H9 (cell line): ENCODE measurements at places on chromosomes 6 and 20. TPM values are rescaled to one million over a fixed set of nuclear protein-coding genes. Genes with fewer than 3 reads are reported as not detected.
A peak's percentile ranks its signal among the peaks of the same experiment; 100 is the strongest.

Gene SCRT2
- not detected in 2 replicates for total RNA-seq

DNA sequence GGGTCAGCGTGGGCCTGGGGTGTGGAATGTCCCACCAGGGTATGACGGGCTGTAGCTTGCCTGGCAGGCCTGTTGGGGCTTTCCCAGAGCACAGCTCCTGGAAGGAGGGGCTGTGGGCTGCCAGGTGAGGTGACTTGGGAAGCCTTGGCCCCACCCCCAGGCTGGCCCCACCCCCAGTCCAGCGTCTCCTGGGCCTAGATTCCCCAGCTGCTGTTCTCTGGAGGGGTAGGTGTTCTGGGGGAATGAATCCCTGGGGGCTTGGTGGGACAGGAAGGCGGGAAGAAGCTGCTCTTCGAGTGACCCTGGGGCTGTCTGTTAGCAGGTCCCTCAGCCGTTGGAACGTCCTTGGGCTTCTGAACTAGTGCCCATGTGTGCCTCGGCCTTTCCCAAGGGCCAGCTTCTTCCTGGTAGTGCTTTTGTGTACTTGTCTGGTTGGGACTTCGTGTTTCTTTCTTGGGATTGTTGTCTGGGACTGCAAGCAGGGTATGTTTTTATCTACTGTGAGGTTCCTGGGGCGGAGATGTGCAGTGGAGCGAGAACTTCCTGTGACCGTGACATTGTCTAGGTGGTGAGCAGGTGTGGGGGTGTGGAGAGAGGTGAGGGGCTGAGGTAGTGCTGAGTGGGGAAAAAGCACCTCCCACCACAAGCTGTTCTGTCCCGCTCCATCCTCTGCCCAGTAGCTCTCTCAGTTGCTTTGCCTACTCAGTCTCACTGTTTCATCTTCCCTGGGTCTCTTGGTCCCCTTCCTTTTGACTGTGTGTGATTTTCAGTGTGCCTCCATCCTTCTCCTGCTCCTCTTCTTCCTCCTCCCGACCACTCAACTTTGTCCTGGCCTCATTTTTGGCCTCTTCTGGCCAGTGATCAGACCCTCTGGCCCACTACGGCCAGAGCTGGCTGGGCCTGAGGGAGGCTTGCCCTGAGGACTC, 1.3 kb upstream of the DDR1 start:
- DNase-seq = peak; percentile 94
- H3K36me3 ChIP-seq = peaks cover 15% of the 10 kb centered on the region
- no peaks in the 10 kb centered on the region for H3K27me3 ChIP-seq
- H3K27ac ChIP-seq = no peak overlapping the region

Gene SNAP25
- 0.13 and 0.35 TPM in 2 replicates for total RNA-seq

DNA sequence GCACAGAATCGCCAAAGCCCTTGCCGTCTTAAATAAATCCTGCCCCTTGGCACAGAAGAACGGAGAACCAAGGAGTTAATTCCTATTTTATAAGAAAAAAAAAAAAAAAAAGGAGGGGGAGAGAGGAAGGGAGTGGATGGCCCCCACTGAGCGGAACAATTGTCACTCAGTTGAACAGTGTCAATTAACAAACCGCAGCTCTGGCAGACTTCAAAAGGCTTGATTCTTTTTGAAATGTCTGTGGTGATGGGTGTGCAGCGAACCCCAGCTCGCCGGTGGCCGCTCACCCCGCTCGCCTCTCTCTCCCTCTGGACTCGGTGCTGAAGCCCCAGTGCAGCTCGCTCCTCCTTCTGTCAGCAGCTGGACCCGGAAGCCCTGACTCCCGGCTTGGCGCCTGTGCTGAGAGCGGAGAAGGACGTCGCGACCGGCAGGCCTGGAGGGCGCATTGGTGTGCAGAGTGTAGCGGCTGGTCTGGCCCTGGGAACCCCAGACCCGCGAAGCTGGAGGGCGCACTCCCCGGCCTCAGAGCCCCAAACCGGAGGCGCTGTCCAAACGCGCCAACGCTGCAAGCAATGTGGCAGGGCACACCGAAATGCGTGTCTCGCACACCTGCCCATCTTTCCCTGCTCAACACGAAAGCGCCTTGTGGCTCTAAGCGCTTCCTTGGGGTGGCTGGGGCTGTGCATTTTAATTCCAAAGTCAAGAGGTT, 3.4 kb downstream of the LINC00237 start:
- H3K27me3 ChIP-seq = peaks cover 47% of the 10 kb centered on the region
- peak; percentile 76 for DNase-seq
- H3K27ac ChIP-seq = no peak overlapping the region
- no peaks in the 10 kb centered on the region for H3K36me3 ChIP-seq
- H3K4me1 ChIP-seq = no peaks in the 10 kb centered on the region; the same call in 1 of the 2 replicates

GRCh38 chr20:46875059-46875458, 19.6 kb upstream of the EYA2 start:
- H3K36me3 ChIP-seq = no peaks in the 10 kb centered on the region
- DNase-seq = no peak
- H3K27me3 ChIP-seq = no peaks in the 10 kb centered on the region
- H3K4me1 ChIP-seq = no peaks in the 10 kb centered on the region
- no peak overlapping the region for H3K27ac ChIP-seq
- no peak overlapping the region for H3K4me3 ChIP-seq

DNA sequence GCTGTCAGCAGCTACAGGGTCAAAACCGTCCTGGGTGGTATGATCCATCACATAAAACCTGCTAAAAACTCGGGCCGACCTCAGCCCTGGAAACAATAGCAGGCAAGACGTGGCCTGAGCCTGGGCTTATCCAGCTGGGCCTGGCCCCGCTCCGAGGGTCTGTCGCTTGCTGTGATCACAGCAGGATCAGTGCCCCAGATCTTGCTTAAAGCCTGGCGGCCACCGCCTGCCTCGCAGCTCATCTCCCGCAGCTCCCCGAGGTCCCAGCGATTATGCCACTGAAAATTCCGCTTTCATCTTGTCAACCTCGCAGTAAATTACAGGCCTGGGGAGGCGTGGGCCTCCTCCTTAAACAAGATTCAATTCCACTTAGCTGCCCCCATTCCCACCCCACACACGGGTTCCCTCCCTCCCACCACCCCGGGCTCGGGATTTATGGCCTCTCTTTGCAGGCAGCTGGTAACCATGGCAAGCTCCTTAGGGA, 40.1 kb downstream of the CDH22 start:
- H3K27ac ChIP-seq = no peak overlapping the region
- DNase-seq = no peak
- no peaks in the 10 kb centered on the region for H3K4me1 ChIP-seq
- H3K4me3 ChIP-seq = no peak overlapping the region
- no peaks in the 10 kb centered on the region for H3K27me3 ChIP-seq

- H3K4me1 ChIP-seq = no peaks in the 10 kb centered on the region
- H3K36me3 ChIP-seq = no peaks in the 10 kb centered on the region
- H3K4me3 ChIP-seq = no peak overlapping the region
- no peaks in the 10 kb centered on the region for H3K27me3 ChIP-seq
- DNase-seq = no peak
Measured at GRCh38 chr20:49590163-49591017, 22.5 kb upstream of the PTGIS start.

DNA sequence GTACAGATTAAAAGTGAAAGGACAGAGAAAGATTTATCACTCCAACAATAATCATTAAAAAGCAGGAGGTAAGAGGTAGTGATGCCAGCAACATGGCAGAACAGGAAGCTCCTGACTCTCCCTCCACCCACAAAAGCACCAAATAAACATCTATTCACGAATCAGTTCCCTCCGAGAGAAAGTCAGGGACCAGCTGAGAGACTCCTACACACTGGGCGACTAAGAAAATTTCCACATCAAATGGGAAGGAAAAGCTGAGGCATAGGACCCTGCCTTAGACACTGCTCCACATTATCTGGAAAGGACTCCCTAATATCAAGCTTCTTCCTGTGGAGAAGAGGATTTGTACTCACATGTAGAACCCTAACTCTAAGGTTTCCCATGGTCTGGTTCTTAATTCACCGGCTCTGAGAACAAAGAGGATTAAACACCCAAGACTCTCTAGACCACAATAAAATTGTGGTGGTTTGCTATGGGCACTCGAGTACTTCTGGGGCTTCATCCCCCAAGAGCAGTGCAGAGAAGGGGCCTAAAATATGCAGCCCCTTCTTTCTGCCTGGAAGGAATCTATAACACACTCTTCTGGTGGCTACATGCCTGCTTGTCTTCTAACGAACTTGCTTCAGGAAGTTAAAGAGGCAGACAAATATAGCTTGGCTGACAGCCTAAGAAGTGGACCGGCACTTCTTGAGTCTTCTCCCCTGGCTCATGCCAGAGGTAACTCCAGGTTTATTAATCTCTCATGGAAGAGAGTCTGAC, 29.4 kb upstream of the ASF1A start:
- no peak overlapping the region for H3K4me3 ChIP-seq
- no peak overlapping the region for H3K27ac ChIP-seq
- no peak for DNase-seq
- no peaks in the 10 kb centered on the region; the same call in 1 of the 2 replicates for H3K4me1 ChIP-seq

DNA sequence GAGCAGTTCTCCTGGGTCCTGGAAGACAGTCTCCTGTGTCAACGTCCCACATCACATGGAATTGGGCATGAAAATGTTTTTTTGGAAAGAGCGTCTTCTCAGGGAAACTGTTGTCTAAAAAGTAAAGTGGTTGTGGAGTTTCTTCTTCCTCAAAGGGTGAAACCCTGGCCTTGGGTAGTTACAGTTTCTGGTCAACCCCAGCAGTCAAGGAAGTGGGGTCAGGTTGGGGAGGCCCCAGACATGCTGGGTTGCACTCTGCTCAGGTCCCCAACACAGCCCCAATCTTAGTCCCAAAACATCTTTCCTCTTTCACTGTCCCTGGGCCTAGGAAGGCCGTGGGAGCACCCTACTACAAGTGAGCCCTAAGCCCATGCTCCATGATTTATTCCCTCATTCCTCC, 996 bp upstream of the NFKBIE start:
- peak overlapping the region; percentile 88 for H3K4me3 ChIP-seq
- H3K27ac ChIP-seq = no peak overlapping the region
- no peak for DNase-seq
- H3K36me3 ChIP-seq = no peaks in the 10 kb centered on the region

Gene BTNL2
- not detected in 2 replicates for total RNA-seq
